ENCODE measurements at places on chromosomes 6 and 20.

DNA sequence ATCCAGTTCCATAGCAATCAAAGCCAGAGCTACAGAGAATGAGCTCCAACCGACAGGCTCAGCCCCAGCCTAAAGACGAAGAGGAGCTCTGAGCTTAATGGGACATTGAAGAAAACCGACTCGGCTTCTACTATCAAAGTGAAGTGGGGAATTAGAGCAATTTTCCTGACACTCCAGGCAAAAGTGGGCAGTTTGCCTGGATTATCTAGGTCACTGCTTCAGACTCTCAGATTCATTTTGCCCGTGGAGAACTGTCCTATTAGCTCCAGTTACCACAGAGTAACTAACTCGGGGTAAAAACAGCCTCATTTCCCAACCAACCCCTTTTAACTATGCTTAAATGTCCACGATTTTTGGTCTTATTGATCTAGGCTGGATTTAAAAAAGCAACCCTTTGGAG lies 592.1 kb upstream of the NRSN1 start:
- peak; percentile 91 for DNase-seq

DNA sequence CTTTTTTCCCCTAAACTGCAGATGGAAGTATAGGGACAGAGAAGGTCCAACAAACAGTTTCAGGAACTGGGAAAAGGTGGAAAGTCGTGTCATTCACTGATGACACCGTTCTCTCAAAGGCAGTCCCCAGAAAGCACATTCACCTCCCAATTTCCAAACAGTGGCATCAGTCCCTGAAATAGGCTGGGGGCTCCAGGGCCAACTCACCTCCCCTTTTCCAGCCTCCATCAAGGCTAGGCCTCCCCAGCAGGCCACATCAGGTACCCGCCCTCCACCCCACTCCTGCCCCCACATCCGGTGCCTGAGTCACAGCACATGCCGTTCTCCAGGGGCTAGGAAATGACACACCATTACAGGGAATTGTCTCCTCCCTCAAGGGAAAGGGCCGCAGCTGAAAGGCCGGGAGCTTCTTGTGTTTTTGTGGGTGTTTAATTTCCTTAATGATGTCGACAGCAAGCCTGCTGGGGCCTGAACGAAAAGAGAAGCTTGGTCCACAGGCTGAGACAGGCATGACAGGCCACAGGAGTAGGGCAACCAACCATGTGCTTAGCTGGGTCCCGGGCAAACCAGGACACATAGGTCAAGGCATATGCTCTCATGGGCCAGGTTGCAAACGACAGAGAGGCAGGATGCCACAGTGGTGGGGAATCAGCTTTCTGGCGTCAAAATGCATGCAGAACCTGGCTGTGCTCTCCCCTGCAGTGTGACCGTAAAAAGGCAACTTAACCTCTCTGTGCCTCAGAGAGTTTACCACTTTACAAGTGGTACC lies 39.2 kb downstream of the ZMYND8 start:
- no peak for DNase-seq

- no peak for DNase-seq
Observed at GRCh38 chr6:31878726-31879125, at the start of gene SLC44A4. SLC44A4 (minus strand) TSS chr6:31878997; CDS start chr6:31878980, 17 bp downstream.

GRCh38 chr6:4620284-4621151 lies 155.7 kb upstream of the CDYL start:
- DNase-seq: no peak

GRCh38 chr6:141210901-141211300 lies 921.8 kb upstream of the GJE1 start:
- DNase-seq: peak; percentile 15

DNA sequence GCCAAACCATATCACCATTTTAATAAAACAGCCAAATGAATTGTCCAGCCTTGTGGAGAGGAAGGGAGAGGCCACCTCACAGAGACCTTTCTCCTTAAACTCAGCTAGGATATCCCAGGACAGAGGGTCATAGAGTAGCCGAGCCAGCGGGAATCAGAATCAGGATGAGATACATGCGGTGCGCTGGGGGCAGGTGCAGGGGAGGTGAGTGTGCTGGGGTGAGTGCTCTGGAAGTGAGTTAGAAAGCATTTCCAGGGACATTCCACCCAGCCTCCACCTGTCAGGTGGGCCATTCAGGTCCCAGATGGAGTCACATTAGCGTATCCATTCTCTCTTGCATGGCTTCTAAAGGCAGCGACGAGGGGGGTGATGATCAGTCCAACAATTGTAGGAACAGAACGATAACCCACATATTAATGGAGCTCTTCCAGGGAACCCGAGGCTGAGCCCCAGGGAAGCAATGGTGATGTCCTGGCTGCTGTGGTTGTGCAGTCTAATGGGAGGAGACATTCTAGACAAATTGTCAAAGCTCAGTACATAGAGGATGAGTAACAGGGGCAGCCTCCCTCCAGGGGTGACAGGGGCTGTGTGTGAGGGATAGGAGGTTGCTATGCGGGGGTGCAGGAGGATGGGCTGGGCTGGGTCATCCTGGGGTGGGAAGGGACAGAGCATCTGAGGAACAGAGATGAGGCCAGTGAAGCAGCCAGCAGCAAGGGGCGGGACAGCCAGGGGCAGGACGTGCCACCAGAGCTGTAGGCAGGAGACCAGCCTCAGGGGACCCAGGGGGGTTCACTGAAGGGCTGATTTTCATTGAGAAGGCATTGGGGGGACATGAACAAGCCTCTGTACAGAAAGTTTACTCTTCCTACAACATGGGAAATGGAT lies 88.7 kb upstream of the FRMD1 start:
- no peak for DNase-seq

- no peak for DNase-seq
Observed at GRCh38 chr6:35613762-35614161, 75.0 kb downstream of the FKBP5 start.

DNA sequence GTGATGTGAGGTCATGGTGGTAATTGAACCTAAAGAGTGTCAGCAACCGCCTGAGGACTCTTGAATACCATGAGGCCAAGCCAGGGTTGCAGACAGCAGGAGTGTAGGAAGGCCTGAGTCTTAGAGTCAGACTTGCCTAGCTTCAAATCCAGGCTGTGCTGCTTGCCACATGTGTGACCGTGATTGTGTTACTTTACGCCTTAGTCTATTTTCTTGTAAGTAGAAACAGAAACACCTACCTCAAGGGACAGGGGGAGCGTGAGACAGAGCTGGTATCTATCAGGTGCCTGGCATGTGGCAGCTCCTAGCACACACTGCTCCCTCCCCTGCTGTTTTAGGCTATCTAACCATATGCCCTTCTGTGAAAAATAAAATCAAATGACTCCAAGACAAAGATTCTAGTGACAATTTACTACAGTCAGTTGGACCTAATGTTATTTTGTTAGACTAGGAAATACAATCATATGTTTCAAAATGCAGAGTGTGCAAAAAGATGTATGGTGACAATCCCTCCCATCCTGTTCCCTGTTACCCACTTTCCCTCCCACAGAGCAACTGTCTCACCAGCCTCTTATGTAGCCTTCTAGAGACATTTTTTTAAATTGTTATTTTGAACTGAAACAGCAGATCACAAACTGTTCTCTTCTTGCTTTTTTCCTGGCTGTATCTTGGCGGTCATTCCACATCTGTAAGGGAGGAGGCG lies 21.7 kb downstream of the TAF8 start:
- no peak for DNase-seq

DNA sequence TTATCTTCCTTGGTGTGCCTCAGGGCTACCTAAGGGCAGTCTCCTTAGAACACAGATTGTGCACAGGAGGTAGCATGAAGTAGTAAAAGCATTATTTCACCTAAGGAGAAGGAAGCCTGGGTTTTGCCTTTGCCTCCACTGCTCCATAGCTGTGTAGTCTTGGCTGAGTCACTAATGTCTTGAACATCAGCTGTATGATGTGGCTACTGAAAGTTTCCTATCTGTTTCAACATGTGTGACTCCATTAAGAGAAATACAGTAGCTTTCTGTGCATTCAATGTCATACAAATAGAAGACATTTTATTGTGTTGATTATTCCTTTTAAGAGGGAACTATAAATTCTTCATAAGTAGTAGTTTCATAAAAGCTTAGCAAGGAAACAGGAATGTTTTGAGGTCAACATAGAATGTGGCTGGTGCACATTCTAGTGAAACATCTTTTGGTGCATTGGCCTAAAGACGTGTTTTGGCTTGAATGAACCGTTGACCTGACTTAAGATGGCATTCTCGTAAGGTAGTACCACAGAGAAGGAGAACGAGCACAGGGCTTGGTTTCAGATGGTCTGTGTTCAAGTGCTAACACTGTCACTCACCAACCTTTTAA lies 70.6 kb downstream of the CTNNBL1 start:
- DNase-seq: no peak

DNA sequence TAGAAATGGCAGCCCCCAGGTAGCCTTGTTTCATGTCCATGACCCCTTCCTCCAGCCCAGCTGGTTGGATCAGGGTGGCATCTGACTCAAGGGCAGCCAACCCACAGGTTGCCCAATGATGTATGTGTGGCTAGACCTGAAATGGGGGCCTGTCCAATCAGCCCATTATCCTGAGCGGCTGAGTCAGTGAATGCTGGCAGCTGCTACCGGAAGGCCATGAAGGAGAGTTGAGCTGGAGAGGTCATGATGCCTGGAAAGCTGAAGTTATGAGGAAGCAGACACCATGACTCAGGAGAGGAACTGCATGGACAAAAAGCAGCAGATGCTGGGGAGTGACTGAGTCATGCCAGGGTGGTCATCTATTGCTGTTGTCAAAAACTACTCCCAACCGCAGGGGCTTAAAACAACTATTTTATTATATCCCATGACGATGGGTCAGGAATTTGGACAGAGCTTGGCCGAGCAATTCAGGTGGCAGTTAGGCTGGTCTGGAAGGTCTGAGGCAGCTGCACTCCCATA lies 67.3 kb downstream of the MDGA1 start:
- DNase-seq: no peak

GRCh38 chr20:60728705-60729104 lies 523.4 kb upstream of the CDH4 start:
- DNase-seq: no peak

DNA sequence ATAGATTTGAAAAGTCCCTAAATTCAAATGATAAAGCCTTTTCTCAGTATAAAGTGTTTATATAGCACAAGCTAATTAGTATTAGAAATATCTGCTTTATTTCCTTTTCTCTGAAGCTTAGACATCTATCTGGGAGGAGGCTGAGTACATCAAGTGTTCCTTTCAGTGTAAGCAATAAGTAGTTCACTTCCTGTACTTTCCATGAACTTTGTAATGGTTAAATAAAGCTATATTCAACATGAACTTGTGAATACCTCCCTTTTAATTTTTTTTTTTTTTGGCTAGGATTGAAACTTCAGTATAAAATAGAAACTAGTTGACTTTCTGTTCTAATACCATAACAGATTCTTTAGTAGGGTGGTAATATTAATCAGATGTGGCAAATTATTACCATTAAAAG lies 190.9 kb downstream of the CENPW start:
- DNase-seq: no peak

DNA sequence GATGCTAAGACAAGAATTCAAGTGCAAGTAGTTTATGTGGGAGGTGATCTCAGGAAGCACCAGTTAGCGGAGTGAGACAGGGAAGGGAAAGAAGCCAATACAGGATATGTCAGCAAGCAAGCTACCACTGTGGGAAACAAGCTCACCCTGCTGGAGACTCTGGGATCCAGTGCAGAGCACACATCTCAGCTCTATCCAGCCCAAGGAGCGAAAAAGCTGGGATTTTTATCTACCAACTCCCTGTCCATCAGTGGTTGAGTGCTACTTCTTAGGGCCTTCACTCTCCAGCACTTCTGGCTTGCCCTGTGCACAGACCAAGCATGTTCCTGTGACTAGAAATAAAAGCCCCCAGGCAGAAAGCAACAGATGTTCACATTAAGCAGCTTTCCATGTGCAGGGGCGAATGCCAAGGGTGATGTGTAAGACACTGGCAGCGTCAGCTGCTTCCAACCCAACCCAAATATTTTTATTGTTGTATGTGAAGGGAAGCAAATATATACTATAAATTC lies 10.8 kb upstream of the RNF24 start:
- DNase-seq: no peak

GRCh38 chr6:140039364-140039763 lies 664.9 kb upstream of the CITED2 start:
- no peak for DNase-seq

DNA sequence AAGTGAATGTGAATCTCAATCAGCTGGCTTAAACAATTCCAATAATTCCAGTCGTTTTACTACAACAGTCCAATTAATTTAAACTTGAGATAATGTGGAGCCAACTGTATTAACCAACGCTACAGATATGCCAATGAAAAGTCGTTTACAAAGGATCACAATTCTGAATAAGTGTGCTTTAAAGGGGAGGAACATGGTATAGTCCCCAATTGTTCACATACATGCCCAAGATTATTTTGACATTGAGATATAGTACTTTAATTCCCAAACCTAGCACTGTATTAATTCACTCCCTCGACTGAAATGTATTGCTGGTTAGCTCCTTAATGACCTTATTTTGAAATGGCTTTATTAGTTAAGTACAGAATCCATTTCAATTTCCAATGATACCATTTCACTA lies 2.5 kb downstream of the AKIRIN2 start:
- DNase-seq: no peak

GRCh38 chr6:101776919-101777350 lies 383.4 kb downstream of the GRIK2 start:
- peak; percentile 38 for DNase-seq

GRCh38 chr6:80129485-80129884 lies 23.0 kb downstream of the BCKDHB start:
- no peak for DNase-seq

GRCh38 chr6:44627091-44627882 lies 239.8 kb downstream of the CDC5L start:
- DNase-seq: no peak

DNA sequence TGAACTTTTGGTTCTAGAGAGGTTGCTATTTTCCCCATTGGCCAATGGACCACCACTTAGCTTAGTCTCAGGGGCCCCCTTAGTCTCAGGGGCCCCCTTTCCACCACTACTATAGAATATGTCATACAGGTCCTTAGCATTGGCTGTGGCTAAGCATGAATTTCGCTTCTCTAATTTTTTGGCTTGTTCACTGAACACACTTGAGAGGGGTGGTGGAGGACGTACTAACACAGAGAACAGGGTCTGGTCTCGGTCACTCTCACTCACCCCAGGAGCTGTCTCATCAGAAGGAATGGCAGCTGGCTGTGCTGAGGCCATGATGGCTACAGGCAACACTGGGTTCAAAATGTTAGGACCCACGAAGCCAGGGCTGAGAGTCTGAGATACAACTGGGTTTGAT lies 30.3 kb downstream of the ZNF318 start:
- DNase-seq: no peak

DNA sequence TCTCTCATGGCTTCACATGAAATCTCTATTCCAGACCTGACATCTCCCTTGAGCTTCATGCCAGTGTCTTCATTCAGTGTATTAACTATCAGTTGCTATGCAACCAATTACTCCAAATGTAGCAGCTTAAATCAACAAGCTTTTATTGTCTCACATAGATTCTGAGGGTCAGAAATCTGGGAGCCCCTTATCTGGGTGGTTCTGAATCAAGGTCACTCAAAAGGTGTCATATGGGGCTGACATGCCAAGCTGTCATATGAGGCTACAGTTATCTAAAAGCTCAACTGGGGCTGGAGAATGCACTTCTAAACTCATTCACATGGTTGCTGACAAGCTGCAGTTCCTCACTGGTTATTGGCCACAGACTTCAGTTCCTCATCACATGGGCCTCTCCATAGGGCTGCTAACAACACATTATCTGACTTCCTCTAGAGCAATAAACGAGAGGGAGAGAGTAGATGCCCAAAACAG lies 7.3 kb upstream of the CGA start:
- DNase-seq: no peak

- DNase-seq: no peak
Observed at GRCh38 chr6:35064290-35064689, 76.8 kb downstream of the TCP11 start.

GRCh38 chr6:144758602-144759001 lies 473.5 kb downstream of the UTRN start:
- DNase-seq: peak; percentile 33
